ENCODE measurements at places on chromosomes 6 and 20.

- DNase-seq = no peak
These were observed 268.2 kb downstream of the SYNE1 start for GRCh38 chr6:152368751-152369624.

GRCh38 chr6:143288923-143289322, 161.6 kb downstream of the ADAT2 start:
- no peak for DNase-seq

DNA sequence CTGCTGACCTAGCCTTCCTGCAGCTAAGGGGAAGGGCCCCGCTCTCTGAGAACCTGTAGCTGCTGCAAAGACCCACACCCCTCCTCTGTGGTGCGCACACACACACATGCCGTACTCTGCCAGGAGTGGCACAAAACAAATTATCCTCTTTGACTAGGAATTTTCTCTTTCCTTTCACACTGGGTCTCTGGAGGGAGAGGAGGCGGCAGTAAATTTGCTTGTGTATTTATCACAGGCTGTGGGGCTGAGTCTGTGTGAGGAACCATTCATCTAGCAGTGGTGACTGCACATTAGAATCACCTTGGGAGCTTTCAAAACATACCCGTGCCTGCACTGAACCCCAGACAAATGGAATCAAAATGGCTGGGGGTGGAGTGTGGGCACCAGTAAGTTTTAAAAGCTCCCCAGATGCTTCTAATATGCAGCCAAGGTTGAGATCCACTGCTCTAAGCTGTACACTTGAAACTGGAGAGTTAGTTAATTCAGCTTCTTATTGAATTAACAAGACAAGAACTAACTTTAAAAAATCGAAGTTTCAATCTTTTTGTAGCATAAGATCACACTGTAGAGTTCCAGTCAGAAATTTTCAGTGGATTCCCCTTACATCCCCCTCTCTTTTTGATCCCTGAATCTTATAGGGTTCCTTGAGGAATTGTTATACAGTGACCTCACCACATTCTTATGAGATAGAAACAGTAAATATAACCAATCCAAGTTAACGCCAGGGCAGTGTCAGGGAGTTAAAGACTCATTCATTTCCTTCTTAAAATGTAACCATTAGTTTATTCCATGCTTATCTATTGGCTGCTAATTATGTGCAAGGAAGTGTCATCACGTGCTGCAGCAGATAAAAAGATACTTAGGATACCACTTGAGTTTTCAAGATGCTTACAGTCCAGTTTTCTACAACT, 29.8 kb upstream of the GMDS start:
- no peak for DNase-seq

DNA sequence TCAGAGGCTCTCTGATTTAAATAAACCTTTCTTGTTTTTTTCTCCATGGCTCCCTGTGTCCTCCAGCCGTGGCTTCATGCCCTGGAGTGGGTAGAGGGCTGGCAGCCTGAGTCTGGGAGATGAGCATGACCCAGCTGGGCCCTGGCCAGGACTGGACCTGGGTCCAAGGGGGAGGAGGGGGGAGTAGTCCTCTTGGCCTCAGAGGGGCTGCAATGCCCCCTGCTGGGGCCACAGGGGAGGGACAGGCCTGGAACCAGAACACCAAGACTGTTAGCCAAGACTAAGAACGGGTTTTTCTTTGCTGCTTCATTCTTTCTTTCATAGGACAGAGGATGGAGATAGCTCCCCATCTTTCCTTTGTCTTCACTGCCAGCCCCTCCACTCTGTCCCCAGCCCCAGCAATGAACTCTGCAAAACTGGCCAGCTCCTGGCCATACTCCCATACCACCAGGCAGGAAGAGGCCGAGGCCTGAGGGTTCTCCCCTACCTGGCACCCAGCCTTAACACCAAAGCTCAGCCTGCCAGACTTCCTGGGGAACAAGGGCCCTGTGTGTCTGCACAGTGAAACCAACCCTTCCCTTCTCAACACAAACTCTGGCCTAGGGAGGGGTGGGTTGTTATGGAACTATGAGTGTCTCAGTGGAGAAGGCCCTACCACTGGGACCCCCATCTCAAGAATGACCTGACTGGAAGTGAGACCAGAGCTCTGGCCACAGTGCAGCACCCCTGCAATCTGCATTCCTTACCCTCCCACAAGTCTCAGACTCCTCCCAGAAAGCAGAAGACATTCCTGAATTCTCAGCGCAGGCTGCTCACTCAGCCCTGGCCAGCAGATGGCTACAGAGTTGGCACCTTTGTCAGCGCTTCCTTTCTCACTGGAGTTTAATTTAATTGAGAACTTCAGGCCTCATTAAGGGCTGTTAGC, 11.0 kb downstream of the SLC29A1 start:
- DNase-seq = peak; percentile 53

DNA sequence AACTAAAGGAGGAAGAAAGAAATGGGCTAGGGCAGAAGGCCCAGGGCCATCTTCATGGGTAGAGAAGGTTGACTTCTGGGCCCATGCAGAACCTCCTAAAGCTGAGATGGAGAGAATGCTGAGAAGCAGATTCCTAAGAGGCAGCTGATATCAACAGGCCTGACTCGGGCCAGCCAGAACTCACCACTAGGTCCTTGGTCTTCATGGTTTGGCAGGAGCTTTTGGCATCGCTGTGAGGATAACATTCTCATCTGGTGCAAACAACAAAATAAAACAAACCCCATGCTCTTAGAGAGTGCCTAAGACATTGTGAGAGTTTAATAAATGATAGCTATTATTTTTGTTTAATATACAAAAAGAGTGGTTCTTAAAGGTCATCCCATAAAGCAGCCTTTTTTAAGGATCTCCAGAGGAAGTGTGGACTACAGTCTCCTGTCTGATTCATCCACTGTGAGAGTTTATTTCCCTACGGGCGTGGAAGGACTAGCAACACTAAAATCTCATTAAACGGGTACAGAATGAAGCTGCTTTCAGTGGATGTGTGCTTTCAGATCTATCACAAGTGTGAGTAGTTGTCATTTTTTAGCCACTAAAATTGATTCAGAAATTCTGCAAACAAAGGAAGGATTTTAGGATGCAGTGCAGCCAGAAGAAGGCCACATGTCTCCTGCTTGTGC, 160.0 kb downstream of the PLCB4 start:
- no peak for DNase-seq

DNA sequence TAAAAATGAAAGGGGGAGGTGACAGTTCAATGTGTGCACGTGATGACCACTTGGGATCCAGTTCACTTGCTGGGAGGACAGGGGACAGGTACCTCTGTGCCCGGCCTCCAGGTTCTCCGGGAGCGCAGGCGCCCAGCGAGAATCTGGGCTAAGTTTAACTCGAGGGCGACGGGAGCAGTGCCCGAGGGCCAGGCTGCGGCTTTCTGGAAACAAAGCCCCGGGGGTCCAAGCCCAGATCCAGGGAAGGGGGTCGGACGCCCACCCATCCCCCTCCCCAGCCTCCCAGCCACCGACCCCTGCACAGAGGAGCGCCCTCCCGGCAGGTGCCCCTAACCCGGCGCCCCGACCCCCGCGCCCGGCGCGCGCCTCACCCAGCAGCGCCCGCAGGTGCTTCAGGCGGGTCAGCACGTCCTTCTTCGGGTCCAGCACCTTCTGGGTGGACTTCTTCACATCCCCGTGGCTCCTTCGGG, 405 bp downstream of the RALGAPA2 start:
- DNase-seq = peak; percentile 5

GRCh38 chr6:97288188-97288587, 5.2 kb upstream of the MMS22L start:
- DNase-seq = no peak

GRCh38 chr6:137870744-137871247, 3.7 kb downstream of the TNFAIP3 start:
- peak; percentile 27 for DNase-seq

DNA sequence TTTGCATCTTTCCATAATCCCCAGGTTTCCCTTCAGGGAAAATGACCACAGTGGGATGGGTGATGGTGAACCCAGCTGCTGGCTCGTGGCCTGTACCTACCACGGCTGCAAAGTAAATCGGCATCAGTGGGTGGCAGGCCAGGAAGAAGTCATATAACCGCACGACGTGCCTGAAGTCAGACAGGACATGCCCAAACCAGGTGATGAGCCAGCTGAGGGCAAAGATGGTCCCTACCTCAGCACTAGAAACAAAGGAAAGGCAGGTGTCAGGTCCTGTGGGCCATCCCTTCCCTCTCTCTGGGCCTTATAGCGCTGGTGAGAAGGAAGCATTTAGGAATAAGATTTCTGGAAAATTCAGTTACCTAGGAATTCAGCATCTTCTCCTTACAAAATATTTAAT, 22.2 kb downstream of the TBC1D20 start:
- no peak for DNase-seq

DNA sequence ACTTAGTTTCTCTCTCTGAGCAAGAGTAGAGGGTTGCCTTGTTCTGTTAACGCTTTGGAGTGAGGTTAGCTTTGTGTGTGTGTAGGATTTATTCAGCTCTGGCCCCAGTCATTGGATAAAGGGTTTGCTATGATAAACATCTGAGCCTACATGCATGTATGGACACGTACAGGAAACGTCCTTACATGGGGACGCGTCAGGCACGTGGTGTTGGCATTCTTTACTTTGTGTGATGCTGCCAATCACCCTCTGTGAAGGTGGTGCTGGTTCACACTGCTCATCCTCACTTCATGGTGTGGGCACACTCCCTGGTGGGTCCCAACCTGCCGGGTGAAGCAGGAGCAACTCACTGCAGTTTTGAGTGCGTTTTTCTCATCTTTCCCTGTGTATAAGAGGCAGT, 53.4 kb upstream of the CD93 start:
- DNase-seq = no peak

Data from germinal center (tissue), 1 donor.